ENCODE measurements at places on chromosomes 1 and 21. TPM values are rescaled to one million over a fixed set of nuclear protein-coding genes. Genes with fewer than 3 reads are reported as not detected.

- no peak for DNase-seq
Observed at GRCh38 chr21:44942566-44942965, 2.7 kb downstream of the SLX9 start.

DNA sequence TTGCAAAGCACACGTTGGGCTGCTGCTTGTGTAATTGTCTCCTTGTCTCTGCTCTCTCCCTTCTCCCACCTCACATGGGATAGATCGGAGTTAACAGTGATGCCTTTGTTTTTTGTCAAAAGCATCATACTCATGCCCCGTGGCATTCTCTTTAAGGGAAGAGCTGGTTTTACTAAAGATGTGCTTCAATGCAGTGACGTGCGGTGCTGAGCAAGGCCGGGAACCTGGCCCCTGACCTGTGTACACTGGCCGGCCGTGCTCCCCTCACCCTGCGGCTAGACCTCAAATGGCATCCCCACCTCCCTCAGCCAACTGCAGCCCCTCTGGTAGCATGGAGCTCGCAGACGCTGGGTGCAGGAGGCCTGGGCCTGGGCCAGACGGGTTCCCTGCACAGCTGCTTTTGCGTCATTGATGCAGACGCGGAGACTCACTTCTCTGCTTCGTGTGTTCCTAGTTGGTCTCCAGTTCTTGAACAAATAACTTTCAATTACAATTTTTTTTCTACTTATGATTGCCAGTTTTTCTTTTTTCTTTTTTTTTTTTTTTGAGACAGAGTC, 19.9 kb downstream of the AGPAT3 start:
- no peak for DNase-seq

DNA sequence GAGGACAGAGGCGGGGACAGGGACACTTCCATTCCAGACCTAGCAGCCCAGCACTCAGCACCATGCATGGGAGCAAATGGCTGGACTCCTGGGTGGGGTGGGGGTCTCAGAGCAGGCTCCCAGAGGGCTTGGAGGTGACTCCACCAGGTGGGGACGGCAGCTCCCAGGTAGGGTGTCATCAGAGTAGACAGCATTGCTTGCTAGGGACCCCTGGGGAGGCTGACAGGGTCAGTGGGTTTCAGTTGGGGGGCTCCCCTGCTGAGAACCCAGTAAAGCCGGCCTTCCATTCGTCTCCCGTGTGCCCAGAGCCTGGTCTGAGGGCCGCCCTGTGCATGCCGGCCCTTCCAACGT, 4.8 kb upstream of the GJC2 start:
- DNase-seq: no peak

- no peak for DNase-seq
Observed at GRCh38 chr1:31416101-31416736, 3.2 kb downstream of the SERINC2 start.

DNA sequence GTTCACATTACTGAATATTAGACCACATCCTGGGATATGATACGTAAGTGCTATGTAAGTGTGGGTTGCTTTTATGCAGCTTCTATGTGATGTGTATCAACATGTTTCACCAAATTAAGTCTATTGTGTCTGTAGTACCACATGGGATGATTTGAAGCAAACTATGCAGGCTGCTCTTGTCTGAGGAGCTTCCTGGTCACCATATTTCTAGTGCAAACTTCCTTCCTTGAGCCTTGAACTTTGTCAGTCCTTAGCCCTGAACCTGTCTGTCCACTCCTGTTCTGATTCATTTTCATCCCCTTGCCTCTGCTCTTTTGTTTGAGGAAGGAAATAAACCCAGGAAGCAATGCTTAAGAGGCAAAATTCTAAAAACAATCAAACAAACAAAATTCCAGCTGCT, 117.5 kb upstream of the VANGL1 start:
- no peak for DNase-seq

DNA sequence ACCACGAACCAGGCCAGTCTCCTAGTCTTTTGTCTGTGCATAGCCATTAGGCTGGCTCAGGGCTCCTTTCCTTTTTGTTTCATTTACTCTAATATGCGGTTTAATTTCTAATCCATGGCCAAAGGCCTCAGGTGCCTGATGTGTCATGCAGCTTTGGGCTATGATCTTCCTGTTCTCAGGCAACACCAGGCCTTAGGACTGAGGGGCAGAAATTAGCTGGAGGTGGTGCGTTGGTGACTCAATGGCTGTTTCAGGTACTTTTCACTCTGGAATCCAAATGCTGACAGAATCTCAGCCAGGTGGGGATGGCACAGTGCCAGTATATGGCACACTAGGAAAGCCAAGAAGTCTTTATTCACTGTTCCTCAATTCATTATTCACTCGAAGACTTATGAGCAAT, 105.3 kb downstream of the CACNA1E start:
- no peak for DNase-seq

- DNase-seq: no peak
Observed at GRCh38 chr1:10555635-10556429, 81.1 kb downstream of the PEX14 start.

GRCh38 chr1:224132901-224133300, 19.0 kb downstream of the FBXO28 start:
- no peak for DNase-seq

GRCh38 chr21:41992576-41992975, 17.6 kb downstream of the ZBTB21 start:
- DNase-seq: no peak

DNA sequence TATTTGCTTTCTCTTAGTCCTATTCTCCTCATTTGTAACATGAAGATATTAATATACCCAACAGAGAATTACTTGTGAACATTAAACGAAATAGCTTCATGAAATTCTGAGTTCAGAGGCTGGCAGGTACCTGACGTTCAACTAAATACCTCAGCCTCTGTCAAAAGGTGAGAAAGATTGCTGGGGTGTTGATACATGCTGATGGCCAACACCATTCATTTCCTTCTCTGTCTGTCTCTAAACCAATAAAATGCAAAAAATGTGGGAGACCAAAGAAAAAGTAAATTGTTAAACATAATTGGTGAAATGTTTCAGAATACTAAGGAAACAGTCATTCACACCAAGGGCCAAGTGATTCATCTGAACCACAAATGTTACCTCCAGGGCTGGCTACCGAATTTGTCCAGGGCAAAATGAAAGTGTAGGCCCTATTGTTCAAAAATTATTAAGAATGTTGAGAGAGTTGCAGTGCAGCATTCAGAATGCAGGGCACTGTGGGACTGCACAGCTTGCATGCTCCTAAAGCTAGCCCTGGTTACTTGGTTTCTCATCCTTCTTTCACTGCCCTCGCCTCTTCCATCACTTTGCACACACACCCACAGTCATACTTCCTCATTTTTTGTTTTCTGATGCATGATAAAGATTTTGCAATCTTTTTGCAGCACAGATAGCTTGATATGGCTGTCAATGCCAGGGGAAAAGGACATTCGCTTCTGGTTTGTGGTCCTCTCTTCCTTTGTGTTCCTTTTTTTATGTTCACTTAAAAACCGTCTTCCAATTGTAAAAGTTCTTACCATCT, 414.3 kb upstream of the NR5A2 start:
- DNase-seq: no peak

GRCh38 chr1:23473037-23473800, 10.8 kb downstream of the ASAP3 start:
- no peak for DNase-seq

DNA sequence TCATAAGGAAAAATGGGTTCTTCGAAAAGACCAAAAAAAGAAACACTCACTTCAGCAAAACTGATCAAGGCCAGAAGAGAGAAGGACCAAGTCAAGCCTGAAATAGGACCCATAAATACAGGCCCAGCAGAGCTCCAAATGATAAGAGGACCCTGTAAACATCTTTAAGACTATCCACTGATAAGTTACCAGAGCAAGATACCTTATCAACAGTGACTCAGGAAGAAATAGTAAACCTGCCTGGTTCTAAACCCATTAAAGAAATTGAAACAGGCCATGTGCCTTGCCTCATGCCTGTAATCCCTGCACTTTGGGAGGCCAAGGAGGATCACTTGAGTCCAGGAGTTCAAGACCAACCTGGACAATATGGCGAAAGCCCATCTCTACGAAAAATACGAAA, 81.8 kb upstream of the ERRFI1 start:
- no peak for DNase-seq

DNA sequence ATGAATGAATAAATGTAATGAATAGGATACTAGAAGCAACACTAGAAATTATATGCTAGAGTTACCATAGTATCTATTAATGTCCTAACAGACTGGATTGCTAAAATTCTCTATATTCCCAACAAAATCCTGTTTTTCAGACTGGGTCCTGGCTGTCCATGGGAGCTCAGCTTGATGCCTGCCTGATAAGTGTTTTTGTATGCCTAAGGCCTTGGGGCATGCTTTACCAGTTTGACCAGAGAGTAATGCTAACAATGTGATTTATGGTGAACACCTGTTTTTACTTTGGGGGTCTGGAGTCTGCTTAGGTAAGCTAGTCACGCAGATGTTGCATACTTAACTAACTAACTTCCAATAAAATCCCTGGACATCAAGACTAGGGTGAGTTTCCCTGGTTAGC, 318.8 kb upstream of the DEPDC1 start:
- no peak for DNase-seq

DNA sequence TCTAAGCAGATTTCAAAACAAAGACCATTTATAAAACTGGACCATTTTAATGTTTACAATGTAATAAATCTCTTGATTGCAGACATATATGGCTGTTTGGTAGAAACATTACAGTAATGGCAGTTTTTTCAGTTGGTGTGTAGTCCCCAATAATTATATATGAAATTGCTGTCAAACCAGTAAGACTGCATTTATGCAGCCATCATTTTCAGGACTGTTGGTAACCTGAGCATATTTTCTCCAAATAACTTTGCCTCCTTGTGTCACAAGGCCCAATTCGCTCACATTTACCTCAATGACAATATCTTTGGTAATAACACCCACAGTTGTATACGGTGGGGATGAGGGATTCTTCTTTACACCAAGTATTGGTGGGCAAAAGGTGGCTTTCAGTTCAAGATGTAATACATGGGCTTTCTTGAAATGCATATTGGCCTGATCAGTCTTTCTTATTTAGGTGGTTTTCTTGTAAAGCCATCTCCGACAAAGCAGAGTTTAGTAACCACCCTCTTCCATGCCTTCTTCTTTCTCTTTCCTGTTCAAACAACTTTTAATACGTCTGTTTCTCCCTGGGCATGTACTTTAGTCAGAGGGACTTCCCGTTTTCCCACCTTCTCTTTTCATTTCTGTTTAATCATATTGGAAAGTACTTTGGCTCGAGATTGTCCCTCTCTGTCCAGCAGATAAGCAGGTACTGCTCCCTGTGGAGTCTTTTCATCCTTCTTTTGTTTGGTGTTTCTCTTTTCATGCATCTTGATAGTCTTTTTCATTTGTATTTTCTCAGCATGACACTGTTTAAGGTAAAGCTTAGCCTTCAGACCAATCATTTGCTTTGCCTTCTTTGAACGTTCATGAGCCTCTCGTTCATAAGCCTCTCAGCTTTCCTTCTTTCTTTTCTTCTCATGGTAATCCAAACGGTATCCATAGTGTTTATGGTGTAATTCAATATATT, 30.4 kb downstream of the ATP2B4 start:
- no peak for DNase-seq

DNA sequence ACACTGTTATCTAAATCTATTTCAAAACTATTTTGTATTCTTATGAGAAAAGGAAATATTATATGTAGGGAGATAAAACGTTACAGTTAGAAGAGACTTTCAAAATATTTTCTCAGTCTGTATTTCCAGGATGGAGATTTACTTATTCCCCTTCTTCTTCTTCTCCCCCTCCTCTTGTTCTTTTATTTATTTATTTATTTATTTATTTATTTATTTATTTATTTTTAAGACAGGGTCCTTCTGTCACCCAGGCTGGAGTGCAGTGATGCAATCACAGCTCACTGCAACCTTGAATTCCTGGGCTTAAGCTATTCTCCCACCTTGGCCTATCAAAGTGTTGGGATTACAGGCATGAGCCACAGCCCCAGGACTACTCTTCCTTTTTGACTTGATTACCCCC, 2.8 kb upstream of the RPF1 start:
- DNase-seq: no peak

DNA sequence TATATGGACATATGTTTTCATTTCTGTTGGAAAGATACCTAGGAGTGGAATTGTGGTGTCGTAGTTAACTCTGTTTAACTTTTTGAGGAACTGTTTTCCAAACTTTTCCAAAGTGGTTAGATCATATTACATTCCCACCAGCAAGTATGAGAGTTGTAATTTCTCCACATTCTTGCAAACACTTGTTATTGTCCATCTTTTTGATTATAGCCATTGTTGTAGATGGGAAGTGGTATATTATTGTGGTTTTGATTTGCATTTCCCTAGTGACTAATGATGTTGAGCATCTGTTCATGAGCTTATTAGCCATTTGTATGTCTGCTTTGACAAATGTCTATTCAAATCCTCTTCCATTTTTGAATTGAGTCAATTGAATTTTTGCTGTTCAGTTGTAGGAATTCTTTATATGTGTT, 19.8 kb downstream of the CAMTA1 start:
- no peak for DNase-seq

- no peak for DNase-seq
Observed at GRCh38 chr1:15453734-15454133, 2.8 kb upstream of the CELA2A start.

DNA sequence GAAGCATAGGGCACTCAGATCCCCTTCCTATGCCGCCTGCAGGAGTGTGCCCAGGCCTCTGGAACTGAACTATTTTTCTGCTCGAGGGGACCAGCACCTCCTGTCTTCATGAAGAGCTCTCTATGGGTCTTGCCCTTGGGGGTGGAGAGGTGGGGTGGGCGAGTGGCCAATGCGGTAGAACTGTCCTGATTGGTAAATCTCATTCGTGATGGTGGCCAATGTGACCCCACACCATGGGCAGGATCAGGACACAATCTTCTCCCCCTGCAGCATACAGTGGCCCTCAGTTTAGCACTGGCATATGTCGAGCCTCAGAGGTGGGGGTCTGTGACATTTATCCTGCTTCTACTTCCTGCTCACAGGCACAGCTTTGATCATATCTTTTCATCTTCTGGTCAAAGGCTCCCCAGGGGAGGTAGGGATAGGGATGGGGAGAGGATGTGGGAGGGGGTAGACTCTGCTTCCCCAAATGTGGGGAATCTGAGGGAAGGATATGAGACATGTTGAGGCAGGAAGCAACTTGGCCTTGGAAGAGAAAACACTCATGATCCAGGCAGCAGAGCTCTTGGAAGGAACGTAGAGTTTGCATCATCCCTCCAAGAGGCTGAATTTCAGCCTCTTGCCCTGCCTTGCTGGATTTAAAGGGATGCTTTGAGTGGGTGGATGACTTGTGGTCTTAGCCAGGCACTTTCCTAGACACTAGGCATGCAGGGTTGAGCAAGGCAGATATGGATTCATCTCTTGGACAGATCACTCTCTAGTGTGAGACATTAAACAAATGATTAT, 81.8 kb downstream of the LAMC2 start:
- no peak for DNase-seq

- DNase-seq: no peak
Observed at GRCh38 chr1:52436817-52437216, 32.4 kb downstream of the PRPF38A start.

GRCh38 chr1:1061682-1062345, 12.3 kb downstream of the RNF223 start:
- no peak for DNase-seq

The CAPN8 gene
- total RNA-seq: 0.21 TPM

The CASQ2 gene
- total RNA-seq: not detected

The ETV3L gene
- not detected for total RNA-seq

The SPRR3 gene
- not detected for total RNA-seq

The AIDA gene
- total RNA-seq: 53.2 TPM

The HAO2 gene
- total RNA-seq: not detected

The VASH2 gene
- total RNA-seq: 0.73 TPM

The SPRR2G gene
- not detected for total RNA-seq

The CORT gene
- 0.53 TPM for total RNA-seq

The IL19 gene
- total RNA-seq: not detected

The MRPS14 gene
- total RNA-seq: 37.2 TPM

The TCHH gene
- total RNA-seq: not detected

The CDC7 gene
- total RNA-seq: 5.3 TPM

The LHX8 gene
- total RNA-seq: not detected

The KCNE2 gene
- total RNA-seq: not detected

The LIPI gene
- not detected for total RNA-seq
